ENCODE measurements at places on chromosomes 2 and 18.

- no peak for DNase-seq
Observed at GRCh38 chr2:10779776-10780490, 32.7 kb downstream of the PDIA6 start.

- DNase-seq: no peak
Observed at GRCh38 chr2:100580367-100581276, 17.8 kb downstream of the PDCL3 start.

GRCh38 chr18:44626807-44627206 lies 53.9 kb upstream of the SETBP1 start:
- no peak for DNase-seq

DNA sequence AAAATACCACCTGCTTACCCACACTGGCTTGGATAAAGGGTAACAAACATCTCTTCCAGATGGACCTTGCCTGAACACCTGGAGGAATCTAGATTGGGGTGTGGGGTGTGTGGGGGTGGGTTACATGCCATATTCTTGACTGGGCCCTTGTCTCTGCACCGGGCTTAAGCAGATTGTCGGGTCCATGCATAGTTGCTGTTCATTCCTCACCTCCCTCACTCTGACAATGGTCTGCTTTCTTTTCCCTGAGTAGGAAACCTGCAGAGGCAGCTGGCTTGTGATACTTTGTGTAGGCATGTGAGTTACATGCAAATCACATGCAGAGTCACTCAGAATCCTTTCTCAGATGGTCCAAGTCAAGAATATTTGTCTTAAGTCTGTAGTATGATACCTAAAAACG lies 112.8 kb upstream of the GLS start:
- no peak for DNase-seq

DNA sequence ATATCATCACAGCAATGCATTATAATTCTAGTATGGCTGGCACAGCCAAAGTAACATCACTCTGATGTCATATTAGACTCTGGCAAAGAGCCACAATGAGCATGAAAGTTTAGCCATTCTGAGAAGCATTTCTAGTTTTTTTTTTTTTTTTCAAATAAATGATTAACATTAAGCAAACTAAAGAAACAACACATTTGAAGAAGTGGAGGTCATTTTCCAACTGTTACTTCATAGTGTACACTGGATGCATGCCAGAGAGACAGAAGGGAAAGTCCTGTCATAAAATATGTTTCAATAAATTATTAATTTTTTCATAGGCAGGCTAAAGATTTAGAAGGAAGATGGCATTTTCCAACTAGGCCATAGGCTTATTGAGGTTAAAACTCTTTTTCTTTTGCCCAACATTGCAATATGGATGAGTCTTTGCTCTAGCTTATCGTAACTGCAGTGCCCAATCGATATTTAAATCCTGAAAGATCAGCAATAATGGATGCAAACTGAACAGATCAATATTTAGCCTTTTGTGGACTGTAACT lies 1630.4 kb upstream of the ACVR2A start:
- DNase-seq: no peak

DNA sequence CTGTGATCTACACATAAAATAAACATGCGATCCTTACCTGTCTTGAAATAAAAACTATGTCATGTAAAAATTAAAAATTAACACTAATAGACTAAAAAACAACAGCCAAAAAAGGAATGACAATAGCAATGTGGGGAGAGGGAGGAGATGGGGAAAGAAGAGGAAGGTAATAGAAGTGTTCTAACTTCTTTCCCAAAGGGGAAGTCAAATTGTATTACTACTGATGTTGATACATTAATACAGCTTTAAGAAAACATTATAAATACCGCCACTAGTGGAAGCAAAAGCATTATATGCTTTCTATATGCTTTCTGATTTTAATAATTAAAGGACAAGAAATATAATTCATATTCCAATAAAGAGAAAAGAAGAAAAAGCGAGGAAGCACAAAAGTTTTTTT lies 22.2 kb downstream of the ZNF516 start:
- no peak for DNase-seq

DNA sequence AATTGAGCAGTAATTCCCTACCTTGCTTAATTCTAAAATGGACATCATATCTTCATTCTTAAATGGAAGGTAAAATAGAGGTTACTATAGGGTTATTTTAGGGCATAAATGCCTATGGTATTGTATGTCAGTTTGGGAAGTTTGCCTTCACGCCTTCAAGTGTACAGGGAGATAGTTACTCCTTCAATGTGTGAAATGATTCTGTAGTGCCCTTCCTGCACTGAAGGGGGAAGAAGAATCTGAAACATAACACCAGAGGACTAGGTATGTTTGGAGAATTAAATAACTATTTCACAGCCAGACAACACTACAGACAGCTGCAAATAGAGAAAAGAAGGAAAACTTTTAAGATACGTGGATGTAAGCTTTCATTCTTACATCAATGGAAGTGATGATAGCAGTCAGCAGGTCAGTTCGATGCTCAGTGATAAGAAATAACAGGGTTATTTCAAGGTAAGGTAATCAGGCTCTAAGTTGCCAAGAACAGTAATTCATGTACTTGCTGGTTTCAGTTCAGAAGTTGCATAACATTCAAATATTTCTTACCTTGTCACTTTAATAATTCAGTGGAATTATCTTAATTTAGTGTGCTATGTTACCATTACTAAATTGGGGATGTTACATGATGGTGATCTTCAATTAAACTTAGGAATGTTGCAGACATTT lies 4.0 kb downstream of the PKP4 start:
- DNase-seq: no peak

- no peak for DNase-seq
Observed at GRCh38 chr2:9998916-9999654, 44.3 kb upstream of the KLF11 start.

- DNase-seq: peak; percentile 46
Observed at GRCh38 chr2:23487735-23488492, 102.9 kb downstream of the KLHL29 start.

DNA sequence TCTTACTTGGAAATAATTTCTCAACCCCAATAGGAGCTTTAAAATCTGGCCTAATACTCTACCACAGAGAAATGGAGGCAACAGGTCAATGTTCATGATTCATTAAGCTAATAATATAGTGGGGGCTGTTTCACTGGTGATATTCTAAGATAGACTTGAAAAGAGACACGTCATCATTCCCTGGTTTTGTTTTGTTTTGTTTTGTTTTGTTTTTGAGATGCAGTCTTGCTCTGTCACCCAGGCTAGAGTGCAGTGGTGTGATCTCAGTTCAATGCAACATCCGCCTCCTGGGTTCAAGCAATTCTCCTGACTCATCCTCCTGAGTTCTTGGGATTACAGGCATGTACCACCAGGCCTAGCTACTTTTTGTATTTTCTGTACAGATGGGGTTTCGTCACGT lies 37.5 kb upstream of the SOS1 start:
- DNase-seq: peak; percentile 57

GRCh38 chr2:199983534-199983933 lies 28.2 kb downstream of the MAIP1 start:
- DNase-seq: no peak

GRCh38 chr2:148546270-148546669 lies 98.3 kb upstream of the EPC2 start:
- no peak for DNase-seq

GRCh38 chr2:195410074-195410671 lies 246.9 kb upstream of the SLC39A10 start:
- DNase-seq: no peak

GRCh38 chr2:3388412-3388738 lies 8.9 kb downstream of the TRAPPC12 start:
- DNase-seq: no peak
